ENCODE measurements at places on chromosomes 6 and 20.

- DNase-seq: no peak
These were observed 226.8 kb upstream of the TENT5A start for GRCh38 chr6:81979329-81979728.

GRCh38 chr6:157235600-157236039 lies 87.7 kb downstream of the TMEM242 start:
- DNase-seq: peak; percentile 40

DNA sequence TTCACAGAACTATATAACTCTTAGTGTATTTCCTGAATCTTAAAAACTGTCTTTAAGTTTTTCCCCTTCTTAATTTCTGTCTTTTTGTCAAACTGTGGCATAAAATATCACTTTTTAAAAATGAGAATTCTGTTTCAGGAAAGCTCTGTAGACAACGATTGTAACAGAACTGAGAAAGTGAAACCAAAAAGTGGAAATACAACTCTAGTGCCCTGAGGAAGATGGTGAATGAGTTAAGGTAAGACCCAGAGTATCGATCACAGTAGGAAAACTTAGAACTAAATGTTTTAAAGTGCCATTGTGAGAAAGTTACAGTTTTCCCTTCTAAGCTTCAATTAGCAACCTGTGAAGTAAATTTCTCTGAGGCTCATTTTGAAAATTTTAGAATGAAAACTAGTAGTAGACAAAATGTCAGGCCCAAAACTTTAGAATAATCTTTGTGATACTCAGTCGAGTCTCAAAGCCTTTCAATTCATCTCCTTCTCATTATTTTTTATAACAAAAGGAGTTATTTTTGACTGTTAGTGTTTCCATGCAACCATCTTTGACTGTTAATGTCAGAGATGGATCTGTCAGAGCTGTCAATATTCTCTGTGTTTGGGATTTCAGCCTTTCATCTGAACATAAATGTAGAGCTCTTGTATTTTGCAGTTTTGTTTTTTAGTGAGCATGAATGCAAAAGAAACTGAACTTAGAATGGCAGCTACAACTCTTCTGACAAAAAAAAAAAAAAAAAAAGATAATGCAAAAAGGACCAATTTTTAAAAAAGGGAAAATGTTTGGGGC lies 19.0 kb upstream of the TRDN start:
- no peak for DNase-seq

DNA sequence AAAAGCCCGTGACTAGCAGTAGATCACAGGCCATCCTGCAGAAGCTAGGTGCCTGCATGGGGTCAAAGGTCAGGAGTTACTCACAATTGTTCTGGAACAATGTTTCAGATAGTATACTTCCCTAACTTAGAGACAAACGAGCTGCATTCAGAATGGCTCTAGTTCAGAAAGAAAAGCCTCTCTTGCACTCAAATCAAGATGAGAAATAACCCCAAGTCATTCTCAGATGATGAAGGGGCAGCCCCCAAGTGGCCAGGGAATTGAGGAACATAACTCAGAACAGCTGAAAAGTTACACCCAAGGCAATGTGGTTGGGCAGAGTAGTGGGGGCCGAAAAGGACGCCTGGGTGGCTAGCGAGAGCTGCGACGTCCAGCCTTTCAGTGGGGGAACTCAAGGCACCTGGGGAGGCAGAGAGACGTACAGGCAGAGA lies 27.8 kb downstream of the FYN start:
- DNase-seq: no peak

- no peak for DNase-seq
These were observed 234.4 kb downstream of the LAMA2 start for GRCh38 chr6:129117355-129117754.

DNA sequence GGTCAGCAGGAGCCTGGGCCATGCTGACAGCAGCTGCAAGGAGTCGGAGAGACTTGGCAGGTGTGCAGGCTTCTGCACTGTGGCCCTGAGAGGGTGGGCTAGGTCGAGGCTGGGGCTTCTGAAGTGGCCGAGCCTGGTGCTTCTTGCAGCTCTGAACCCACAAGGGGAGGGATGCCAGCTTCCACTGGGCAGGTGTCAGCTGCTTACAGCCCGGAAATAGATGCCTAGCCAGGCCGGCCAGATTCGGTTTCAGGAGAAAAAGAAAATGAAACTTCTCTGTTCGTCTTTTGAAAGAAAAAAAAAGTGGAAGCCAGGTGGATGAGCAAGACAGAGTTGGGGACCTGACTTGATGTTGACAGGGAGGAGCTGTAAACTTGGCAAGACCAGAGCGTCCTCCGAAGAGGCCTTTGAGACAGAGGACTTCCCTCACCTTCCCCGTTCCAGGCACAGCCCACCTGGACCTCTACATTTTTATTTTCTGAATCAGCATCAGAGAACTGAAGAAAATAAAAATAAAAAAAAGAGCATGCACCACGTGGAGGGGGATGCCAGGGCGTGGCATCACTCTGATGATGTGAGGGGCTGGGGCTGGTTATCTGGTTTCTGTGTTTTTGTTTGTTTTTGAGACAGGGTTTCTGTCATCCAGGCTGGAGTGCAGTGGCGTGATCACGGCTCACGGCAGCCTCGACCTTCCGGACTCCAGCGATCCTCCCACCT lies at the start of gene ZBP1:
ZBP1 (minus strand) TSS at position 153 of the 717 bp plus-strand sequence; CDS start at position 22, 131 bp downstream.
- peak; percentile 71 for DNase-seq

GRCh38 chr20:51535075-51535386 lies 7.5 kb downstream of the NFATC2 start:
- no peak for DNase-seq

GRCh38 chr6:79984261-79984660 lies 20.2 kb upstream of the TTK start:
- DNase-seq: no peak

- DNase-seq: no peak
These were observed 53.5 kb upstream of the DEK start for GRCh38 chr6:18317850-18318249.

DNA sequence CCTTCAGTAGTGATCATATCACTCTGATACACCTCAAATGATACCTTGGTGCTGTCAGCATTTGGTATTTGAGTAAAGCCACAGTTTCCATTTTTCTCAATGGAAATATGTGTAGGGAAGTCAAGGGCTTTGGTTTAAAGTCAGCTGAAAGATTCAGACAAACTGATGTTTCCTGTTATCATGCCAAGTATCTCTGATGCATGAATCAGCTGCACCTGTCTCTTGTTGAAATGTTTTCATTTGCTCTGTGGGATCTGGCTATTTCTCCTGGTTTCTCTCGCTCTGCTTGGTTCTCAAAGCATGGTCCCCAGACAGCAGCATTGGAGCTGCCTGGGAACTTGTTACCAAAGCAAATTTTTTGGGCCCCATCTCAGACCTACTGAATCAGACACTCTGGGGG lies 23.5 kb downstream of the ZFP64 start:
- no peak for DNase-seq

DNA sequence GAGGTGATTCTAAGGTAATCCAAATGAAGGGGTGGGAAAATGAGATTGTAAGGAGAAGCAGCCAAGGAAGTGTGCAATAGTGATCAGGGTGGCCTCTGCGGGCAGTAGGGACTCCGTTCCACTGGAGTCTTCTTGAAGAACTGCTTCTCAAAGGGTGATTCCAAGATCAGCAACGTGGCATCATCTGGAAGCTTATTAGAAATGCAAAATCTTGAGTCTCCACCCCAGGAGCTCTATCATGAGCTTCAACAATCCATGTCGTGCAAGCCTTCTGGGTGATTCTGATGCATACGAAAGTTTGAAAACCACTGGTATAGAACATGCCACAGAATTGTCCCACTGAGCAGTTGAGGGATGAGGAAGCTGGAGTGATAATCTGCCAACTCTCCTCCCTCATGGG lies 31.4 kb downstream of the SCP2D1 start:
- DNase-seq: no peak

GRCh38 chr6:15675536-15676220 lies 12.8 kb upstream of the DTNBP1 start:
- DNase-seq: no peak

DNA sequence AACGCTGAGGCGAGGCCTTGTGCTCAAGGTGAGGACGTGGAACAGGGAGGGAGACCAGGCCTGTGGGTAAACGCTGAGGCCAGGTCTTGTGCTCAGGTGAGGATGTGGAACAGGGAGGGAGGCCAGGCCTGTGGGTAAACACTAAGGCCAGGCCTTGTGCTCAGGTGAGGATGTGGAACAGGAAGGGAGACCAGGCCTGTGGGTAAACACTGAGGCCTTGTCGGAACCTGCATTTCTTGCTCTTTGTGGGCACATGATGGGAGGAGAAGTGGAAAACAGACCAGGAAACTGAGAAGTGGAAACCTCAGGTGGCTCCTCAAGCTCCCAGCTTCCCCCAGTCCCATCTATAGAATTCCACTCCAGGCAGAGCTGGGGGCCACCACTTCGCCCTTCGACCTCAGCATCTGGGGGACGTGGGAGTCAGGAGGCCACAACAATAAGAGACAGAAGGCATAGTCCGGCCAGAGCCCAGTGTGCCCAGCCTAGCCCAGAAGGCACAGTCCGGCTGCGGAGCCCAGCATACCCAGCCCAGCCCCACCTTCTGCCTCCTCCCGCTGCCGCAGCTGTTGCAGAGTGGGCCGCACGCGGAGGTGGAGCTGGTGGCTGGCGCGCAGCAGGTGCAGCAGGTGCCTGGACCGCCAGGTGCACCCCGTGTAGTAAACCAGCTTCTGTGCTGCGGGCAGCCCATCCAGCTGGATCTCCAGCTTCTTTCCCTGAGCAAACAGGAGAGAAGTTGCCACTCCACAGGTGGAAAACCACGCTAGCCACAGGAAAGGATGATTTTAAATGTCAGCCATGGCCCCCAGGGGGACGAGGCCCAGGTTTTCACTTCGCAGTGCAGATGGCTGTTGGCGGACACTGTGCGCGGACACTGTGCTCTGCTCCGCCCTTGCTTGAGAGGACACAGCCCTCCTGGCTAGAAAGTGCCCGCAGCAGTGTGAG lies 17.5 kb downstream of the FRMD1 start:
- DNase-seq: no peak

- DNase-seq: no peak
These were observed 71.8 kb upstream of the KHDRBS2 start for GRCh38 chr6:62357835-62358234.

- DNase-seq: no peak
These were observed 39.2 kb downstream of the SRC start for GRCh38 chr20:37385176-37385575.

GRCh38 chr6:136793363-136793762 lies 1.1 kb upstream of the MAP3K5 start:
- DNase-seq: no peak

DNA sequence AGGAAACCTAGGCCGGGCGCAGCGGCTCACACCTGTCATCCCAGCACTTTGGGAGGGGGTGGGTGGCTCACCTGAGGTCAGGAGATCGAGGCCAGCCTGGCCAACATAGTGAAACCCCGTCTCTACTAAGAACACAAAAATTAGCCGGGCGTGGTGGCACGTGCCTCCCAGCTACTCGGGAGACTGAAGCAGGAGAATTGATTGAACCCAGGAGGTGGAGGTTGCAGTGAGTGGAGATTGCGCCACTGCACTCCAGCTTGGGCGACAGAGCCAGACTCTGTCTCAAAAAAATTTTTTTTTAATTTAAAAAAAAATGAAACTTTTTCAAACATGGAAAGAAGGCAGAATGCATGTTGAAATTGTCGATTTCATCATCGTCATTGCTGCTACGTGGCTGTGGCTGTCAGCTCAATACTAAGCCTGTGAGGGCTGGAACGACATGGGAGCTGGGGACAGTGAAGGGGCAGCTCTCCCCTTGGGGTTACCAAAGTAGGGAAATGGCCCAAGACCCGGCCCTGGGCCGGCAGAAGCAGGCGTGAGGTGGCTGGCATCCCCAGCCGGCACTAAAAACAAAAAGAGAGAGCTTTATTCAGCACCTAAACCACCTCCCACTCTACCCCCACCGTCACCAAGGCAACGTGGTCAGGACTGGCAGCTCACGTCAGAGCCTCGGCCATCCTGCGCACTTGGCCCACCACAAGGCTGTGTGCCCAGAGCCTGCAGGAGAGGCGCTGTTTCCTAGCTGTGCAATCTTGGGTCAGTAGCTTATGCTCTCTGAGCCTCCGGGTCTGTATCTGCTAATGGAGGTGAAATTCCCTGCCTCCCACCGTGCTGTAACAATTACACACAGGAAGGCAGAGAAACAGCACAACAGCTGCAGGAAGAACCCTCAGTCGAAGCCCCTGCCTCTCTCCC lies 30.8 kb downstream of the AGPAT4 start:
- peak; percentile 82 for DNase-seq

GRCh38 chr20:50915424-50915823 lies 15.8 kb downstream of the ADNP start:
- no peak for DNase-seq

DNA sequence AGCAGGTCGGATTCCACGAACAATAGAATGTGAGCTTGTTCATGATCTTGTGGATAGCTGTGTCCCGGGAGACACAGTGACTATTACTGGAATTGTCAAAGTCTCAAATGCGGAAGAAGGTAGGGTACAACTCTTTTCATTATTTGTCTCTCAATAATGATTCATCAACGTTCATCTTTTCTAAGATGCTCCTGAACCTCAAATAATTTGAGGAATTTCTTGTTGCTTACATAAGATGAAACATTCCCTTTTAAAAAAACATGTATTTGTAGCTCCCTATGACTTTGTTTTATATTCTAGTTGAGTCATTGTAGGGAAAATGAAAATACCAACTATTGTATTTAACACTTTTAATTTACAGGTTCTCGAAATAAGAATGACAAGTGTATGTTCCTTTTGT lies 17.0 kb downstream of the MCM8 start:
- DNase-seq: no peak

DNA sequence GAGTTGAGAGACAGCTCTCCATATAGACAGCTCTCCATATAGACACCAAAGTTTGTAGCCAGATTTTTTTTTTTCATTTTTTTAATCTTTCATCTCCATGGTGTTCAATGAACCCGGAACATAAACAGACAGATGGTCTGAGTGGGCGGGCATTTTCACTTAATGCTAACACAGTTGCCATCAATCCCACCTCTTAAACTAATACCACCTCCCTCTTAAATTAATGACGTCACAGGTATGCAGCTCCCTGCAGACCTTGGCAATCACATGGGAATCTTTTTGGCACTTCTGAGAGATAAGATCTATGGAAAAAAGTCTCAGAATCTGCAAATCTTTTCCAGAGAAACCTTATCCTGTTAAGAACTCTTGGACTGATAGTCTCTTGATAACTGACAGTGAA lies 43.2 kb downstream of the PFDN4 start:
- DNase-seq: no peak

GRCh38 chr6:140208286-140208685 lies 833.8 kb upstream of the CITED2 start:
- no peak for DNase-seq

GRCh38 chr6:143792402-143793279 lies 50.5 kb upstream of the LTV1 start:
- DNase-seq: no peak

DNA sequence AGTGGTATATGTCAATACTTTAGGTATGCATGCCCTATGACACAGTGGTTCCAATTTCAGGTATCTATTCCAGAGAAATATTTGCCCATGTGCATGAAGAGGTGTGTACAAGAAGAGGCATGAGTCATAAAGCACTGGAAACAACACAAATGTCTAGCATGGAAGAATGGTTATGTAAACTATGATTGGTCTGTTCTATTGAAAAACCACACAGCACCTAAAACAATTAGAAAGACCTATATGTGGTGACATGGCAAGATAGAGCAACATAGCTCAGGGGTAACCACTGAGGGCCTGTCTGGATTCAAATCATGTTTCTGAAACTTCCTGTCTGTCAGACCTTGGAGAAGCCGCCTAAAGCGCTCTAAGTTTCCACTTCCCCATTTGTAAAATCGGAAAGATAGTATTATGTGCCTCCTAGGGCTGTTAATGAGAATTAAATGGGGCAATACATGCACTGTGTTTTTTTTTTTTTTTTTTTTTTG lies 76.0 kb upstream of the SHLD1 start:
- peak; percentile 59 for DNase-seq

GRCh38 chr20:53748176-53748575 lies 154.5 kb upstream of the ZNF217 start:
- DNase-seq: no peak

Data from CD4-positive, alpha-beta T cell treated with Interleukin-15 for 1 hour (primary cell).